ENCODE measurements at places on chromosomes 3 and 15. TPM values are rescaled to one million over a fixed set of nuclear protein-coding genes. Genes with fewer than 3 reads are reported as not detected.

GRCh38 chr3:38001456-38002081 lies 11.0 kb downstream of the VILL start:
- no peaks in the 10 kb centered on the region for H3K36me3 ChIP-seq
- no peak overlapping the region for H3K4me3 ChIP-seq
- H3K4me1 ChIP-seq: peaks cover 83% of the 10 kb centered on the region

GRCh38 chr3:183591881-183592521 lies 36.5 kb upstream of the KLHL6 start:
- no peak overlapping the region for H3K4me3 ChIP-seq
- no peak overlapping the region for H3K27ac ChIP-seq
- H3K4me1 ChIP-seq: no peaks in the 10 kb centered on the region
- no peaks in the 10 kb centered on the region for H3K36me3 ChIP-seq
- no peaks in the 10 kb centered on the region for H3K27me3 ChIP-seq

DNA sequence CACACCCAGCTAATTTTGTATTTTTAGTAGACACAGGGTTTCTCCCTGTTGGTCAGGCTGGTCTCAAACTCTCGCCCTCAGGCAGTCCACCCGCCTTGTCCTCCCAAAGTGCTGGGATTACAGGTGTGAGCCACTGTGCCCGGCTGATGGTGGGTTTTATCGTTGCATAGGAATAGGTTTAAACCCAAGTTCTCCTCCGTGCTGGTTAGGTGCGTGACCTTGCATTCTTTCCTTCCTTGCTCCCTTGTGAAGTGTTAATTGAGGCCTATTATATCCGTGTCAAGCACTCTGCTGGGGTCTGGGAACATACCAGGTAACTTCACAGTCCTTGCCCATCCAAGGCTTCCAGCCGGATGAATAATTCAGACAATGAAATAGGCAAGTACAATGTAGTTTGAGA lies 19.3 kb upstream of the ETV5 start:
- no peak for DNase-seq
- peaks cover 17% of the 10 kb centered on the region for H3K4me1 ChIP-seq
- H3K36me3 ChIP-seq: no peaks in the 10 kb centered on the region
- no peaks in the 10 kb centered on the region for H3K27me3 ChIP-seq
- no peak overlapping the region for H3K27ac ChIP-seq
- no peak overlapping the region for H3K4me3 ChIP-seq

GRCh38 chr3:139561255-139561817 lies 21.8 kb upstream of the RBP1 start:
- no peak for DNase-seq
- H3K36me3 ChIP-seq: no peaks in the 10 kb centered on the region
- no peaks in the 10 kb centered on the region for H3K27me3 ChIP-seq
- no peak overlapping the region for H3K4me3 ChIP-seq
- H3K27ac ChIP-seq: no peak overlapping the region

- no peak overlapping the region for H3K4me3 ChIP-seq
- no peaks in the 10 kb centered on the region for H3K4me1 ChIP-seq
- H3K36me3 ChIP-seq: no peaks in the 10 kb centered on the region
- DNase-seq: no peak
Measured at GRCh38 chr15:77014132-77015081, 19.5 kb downstream of the PSTPIP1 start.

GRCh38 chr3:103170651-103171050 lies 735.8 kb downstream of the ZPLD1 start:
- no peaks in the 10 kb centered on the region for H3K4me1 ChIP-seq
- no peaks in the 10 kb centered on the region for H3K27me3 ChIP-seq
- no peak overlapping the region for H3K27ac ChIP-seq
- no peak overlapping the region for H3K4me3 ChIP-seq
- H3K36me3 ChIP-seq: no peaks in the 10 kb centered on the region

DNA sequence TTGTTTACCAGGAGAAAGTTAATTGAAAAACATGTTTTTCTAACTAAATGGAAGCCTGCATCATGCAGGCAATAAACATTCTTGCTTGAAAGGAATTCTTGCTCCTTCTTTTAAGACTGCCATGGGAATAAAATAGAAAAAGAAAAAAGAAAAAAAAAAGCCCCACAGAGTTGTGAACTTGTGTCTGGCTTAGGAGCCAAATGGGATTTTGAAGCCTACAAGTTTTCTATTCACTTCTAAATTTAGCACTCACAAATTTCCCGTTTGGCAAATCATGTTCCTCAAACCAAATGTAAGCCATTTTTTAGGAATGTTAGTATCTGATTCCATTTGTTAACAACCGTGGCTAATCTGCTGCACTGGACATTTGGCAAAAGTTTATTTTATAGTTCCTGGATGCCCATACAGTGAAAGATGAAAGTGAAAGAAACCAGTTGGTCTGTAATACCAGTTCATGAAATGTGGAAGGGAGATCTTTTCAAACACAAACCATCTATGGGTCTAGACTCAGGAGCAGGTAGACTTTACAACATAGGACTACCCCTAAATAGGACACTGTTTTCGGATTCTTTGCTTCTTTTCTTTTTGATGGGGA lies 133.8 kb upstream of the GMNC start:
- no peak overlapping the region for H3K4me3 ChIP-seq
- no peak overlapping the region for H3K27ac ChIP-seq
- no peaks in the 10 kb centered on the region for H3K36me3 ChIP-seq
- no peaks in the 10 kb centered on the region for H3K27me3 ChIP-seq

DNA sequence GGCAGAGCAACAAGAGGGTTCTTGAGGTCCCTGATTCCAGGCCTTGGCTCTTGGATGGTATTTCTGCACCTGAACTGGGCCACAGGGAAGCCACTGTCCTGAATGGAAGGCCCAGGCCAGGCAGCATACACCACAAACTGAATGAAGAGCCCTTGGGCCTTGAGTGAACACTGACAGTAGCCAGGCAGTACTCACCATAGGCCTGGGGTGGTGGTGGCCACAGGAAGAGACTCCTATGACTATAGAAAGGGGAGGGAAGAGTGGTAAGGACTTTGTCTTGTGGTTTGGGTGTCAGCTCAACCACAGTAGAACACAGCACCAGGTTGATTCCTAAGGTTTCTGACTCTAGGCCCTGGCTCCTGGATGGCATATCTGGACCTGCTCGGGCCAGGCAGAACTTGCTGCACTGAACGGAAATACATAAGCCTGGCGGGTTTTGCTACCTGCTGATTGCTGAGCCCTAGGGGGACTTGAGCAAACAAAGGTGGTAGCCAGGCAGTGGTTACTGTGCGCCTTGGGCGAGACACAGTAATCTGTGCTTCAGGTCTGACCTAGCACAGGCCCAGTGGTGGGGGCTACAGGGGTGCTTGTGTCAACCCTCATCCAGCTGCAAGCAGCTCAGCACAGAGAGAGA lies 241.4 kb downstream of the ISL2 start:
- no peak overlapping the region for H3K27ac ChIP-seq
- no peaks in the 10 kb centered on the region for H3K27me3 ChIP-seq
- no peak overlapping the region for H3K4me3 ChIP-seq
- peaks cover 25% of the 10 kb centered on the region for H3K4me1 ChIP-seq
- no peaks in the 10 kb centered on the region for H3K36me3 ChIP-seq

- no peak for DNase-seq
- H3K4me1 ChIP-seq: peaks cover 9% of the 10 kb centered on the region
- no peaks in the 10 kb centered on the region for H3K27me3 ChIP-seq
- H3K27ac ChIP-seq: no peak overlapping the region
Measured at GRCh38 chr15:49842031-49842730, 221.3 kb downstream of the DTWD1 start.

DNA sequence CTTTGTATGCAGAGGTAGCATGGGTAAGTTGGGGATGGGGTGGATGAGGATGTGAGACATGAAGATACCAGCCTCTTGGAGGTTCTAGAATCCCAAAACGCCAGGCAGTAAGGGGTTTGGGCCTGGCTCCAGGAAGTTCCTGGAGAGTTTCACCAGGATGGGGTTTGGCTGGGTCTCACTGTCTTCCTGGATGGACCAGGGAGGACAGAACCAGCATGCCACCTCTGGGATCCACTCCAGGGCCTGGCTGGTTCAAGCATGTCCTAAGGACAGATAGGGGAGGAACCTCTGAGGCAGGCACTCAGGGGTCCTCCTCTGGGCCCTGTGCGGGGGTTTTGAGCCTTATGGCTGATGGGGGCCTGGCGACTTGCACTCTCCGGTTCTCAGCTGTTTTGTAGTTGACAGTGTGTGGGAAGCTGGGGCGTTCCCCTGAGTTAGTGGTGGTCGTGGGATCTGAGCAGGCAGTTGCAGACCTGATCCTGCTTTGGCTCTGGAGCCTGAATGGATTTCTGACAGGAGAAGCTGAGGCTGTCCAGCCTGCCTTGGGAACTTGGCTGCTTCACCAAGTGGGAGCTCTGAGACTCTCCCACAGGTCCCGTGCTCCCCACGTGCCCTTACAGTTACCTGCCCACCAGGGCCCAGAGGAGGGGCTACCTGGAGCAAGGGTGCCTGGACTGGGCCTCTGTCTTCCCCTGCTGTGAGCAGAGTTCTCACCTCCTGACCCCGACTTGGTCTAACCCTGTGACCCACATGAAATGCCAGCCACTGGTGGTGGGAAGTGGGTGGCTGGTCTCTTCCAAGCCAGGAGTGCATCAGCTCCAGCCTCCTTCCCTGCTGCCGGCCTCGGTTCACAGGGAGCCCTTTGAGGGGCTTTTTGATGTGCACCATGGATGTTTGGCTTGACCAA lies 128.4 kb downstream of the EEFSEC start:
- H3K27ac ChIP-seq: no peak overlapping the region
- H3K4me3 ChIP-seq: no peak overlapping the region
- no peaks in the 10 kb centered on the region for H3K27me3 ChIP-seq
- no peak for DNase-seq

DNA sequence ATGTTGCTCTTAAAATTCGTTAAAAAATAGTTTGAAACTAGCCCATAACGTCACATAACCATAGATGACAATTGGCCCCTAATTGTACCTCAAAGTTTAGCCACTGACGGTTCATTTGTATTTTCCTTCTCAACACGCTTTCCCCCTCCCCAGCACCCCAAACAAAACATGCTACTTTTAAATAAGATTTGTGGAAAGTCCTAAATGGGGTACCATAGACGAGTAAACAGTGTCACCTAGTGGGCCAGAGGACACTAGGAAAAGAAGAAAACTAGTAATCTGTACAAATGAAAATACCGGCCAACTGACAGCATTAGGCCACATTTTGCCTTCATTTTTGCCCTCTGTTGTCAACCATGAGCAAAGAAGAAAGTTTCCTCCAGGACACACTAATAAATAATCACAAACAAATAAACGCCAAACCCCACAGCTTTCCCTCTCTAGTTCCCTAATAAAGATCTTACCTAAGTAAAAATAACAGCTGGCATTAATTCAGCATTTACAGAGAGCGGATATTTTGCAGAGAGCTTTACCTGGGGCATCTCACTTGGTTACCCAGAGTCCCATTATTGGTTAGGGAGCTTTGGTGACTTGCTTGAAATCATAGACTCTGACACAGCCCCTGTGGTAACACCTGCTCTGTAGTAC lies 175.1 kb upstream of the ATP11B start:
- no peak overlapping the region for H3K27ac ChIP-seq
- no peaks in the 10 kb centered on the region for H3K4me1 ChIP-seq

GRCh38 chr3:159913712-159914414 lies 74.8 kb upstream of the IL12A start:
- H3K4me3 ChIP-seq: no peak overlapping the region
- H3K4me1 ChIP-seq: peaks cover 14% of the 10 kb centered on the region
- no peaks in the 10 kb centered on the region for H3K27me3 ChIP-seq
- no peaks in the 10 kb centered on the region for H3K36me3 ChIP-seq

GRCh38 chr3:20108869-20109268 lies 68.6 kb downstream of the KAT2B start:
- H3K27ac ChIP-seq: no peak overlapping the region
- H3K36me3 ChIP-seq: no peaks in the 10 kb centered on the region
- no peaks in the 10 kb centered on the region for H3K4me1 ChIP-seq
- DNase-seq: no peak

DNA sequence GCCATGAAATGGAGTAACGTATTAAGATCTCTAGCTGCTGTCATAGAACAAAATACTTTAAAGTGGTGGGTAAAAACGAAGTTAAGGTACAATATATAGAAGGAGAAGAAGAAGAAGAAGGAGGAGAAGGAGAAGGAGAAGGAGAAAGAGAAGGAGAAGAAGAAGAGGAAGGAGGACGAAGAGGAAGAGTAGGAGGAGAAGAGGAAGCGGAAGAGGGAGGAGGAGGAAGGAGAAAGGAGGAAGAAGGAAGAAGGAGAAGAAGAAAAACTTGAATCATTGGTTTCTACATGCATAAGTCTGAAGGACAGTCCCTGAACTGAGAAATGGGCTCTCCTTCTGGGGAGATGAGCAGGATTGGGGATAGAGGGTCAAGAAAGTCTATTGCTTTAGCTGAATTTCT lies 22.4 kb downstream of the WWTR1 start:
- no peak for DNase-seq
- peaks cover 100% of the 10 kb centered on the region for H3K4me1 ChIP-seq
- no peak overlapping the region for H3K4me3 ChIP-seq
- H3K36me3 ChIP-seq: peaks cover 54% of the 10 kb centered on the region
- H3K27ac ChIP-seq: no peak overlapping the region

GRCh38 chr3:150146991-150147761 lies 176.5 kb upstream of the PFN2 start:
- H3K27ac ChIP-seq: no peak overlapping the region
- peaks cover 7% of the 10 kb centered on the region for H3K27me3 ChIP-seq

DNA sequence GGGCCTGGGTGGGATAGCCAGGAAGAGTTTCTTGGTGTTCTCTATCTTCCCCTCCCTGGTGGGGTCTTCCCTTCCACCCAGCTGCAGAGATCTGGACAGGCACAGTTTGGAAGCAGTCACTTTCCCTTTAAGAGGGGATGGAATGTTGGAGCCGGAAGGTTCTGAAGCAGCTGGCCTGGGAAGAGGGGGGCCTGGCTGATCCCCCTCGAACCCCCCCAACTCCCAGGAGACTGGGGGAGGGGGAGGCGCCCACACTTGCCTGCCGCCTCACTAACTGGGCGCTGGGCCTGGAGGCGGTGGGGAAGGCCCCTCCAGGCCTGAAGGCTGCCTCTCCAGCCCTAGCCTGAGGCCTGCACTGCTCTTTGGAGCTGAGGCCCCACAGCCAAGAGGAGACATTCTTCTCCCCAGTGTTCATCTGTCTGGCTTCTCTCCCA lies 1.4 kb downstream of the DVL3 start:
- DNase-seq: peak; percentile 53
- peak overlapping the region; percentile 99 for H3K4me3 ChIP-seq
- no peaks in the 10 kb centered on the region for H3K27me3 ChIP-seq

DNA sequence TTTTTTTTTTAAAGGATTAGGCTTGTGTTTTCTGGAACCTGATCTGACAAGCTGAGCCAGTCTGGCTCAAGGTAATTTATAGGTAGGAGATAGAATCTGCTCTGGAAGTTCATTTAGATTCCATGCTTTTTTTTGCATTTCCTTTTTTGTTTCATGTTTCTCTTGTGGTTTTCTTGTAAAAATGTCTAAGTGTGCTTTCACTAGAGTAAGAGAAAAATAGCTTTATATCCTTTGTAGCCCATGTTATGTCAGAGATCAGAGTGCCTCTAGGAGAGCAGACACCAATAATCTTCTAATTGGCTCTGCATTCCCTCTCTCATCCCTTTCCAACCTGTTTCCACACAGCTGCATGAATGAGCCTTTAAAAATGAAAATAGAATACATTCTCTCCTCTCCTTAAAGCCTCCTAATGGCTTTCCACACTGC lies 389.8 kb upstream of the KCNMB2 start:
- no peak overlapping the region for H3K4me3 ChIP-seq
- H3K4me1 ChIP-seq: no peaks in the 10 kb centered on the region
- H3K36me3 ChIP-seq: no peaks in the 10 kb centered on the region
- no peak overlapping the region for H3K27ac ChIP-seq

GRCh38 chr3:56869157-56869889 lies 67.6 kb upstream of the ARHGEF3 start:
- no peak overlapping the region for H3K4me3 ChIP-seq
- peaks cover 23% of the 10 kb centered on the region for H3K4me1 ChIP-seq
- H3K36me3 ChIP-seq: no peaks in the 10 kb centered on the region

ANKRD63 gene
- not detected for total RNA-seq

SH2D7 gene
- total RNA-seq: not detected

KNG1 gene
- 3.5 TPM for total RNA-seq

SLC24A5 gene
- total RNA-seq: not detected

P2RY12 gene
- total RNA-seq: not detected

LRRC31 gene
- not detected for total RNA-seq

Measured in HepG2 (cell line).